RWPE2 (cell line): ENCODE measurements at places on chromosomes 2 and 18.

- no peak for DNase-seq
These were observed 70.0 kb upstream of the NPAS2 start for GRCh38 chr2:100749771-100750542.

DNA sequence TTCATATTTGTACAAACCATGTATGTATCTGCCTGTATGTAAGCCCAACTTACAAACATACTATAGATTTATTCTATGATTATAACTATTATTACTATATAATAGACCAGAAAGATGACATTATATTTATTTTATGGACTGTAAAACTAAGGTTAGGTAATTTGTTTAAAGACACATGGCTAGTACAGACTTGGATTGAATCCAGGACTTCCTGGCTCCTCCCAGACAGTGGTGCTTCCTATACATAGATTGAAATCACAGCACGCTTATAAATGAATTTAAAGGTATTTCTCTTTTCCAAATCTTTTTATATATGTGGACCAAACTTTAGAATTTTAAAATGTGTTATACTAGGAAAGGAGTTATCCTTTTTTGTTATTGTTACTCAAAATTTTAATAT lies 151.6 kb upstream of the MYO3B start:
- no peak for DNase-seq

- no peak for DNase-seq
These were observed 40.7 kb downstream of the MRPL44 start for GRCh38 chr2:223997938-223998337.

GRCh38 chr2:96163768-96164429 lies 18.7 kb upstream of the DUSP2 start:
- DNase-seq: peak; percentile 34

- no peak for DNase-seq
These were observed 6.5 kb downstream of the STARD6 start for GRCh38 chr18:54351186-54351585.

DNA sequence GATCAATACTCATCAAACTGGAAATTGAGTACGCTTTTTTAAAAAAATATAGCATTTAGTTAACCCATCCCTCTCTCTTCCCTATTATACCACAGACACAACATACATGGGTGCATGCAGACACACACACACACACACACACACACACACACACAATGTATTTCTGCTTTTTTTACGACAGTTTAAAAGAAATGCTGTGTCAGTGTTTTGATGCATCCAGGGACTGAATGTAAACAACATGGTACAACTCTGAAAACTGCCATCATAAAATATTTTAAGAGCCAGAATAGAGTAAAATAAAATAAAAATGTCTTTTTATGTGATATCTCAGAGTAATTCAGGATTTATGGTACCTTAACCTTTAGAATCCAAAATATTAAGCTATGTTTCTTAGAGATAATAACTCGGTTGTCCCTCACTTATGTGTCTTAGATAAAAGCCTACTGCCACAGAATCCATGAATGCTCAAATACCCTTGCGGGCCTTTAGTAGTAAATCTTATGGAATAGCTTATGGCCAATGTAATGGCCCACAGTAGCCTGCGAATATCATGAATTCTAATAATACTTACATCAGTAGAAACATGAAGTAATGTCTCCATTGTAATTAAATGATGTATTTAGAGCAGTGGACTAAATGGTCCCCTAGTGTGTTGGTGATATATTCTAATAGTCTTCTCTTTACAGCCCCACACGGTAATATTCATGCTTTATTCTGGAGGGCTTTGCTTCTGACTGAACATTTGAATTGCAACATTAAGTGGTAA lies 251.6 kb upstream of the FIGN start:
- DNase-seq: no peak

- peak; percentile 77 for DNase-seq
These were observed 22.2 kb upstream of the TMEM87B start for GRCh38 chr2:112032689-112033465.

GRCh38 chr2:231640241-231640640 lies 47.6 kb downstream of the TEX44 start:
- no peak for DNase-seq

DNA sequence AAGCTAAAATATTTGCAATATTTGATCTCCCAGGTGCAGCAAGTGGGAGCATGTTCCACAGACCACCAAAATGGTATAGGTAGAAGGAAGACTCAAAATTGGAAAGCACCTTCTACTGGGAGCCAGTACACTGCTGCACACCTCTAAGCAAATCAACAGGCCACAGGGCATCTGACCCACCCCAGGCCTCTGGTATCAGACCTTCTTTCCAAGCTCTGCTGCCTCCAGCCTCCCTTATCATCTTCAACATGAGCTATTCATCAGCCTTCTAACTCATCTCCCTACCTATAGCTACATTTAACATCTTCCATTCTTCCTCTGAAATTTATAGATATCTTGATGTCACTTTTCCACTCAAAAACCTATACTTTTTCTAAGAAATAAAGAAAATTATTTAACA lies 294.8 kb downstream of the ZEB2 start:
- no peak for DNase-seq

GRCh38 chr2:216546641-216547403 lies 48.2 kb downstream of the RPL37A start:
- no peak for DNase-seq

GRCh38 chr2:5250482-5250881 lies 441.7 kb upstream of the SOX11 start:
- no peak for DNase-seq

- DNase-seq: no peak
These were observed 1.1 kb downstream of the HNRNPLL start for GRCh38 chr2:38601463-38602135.

DNA sequence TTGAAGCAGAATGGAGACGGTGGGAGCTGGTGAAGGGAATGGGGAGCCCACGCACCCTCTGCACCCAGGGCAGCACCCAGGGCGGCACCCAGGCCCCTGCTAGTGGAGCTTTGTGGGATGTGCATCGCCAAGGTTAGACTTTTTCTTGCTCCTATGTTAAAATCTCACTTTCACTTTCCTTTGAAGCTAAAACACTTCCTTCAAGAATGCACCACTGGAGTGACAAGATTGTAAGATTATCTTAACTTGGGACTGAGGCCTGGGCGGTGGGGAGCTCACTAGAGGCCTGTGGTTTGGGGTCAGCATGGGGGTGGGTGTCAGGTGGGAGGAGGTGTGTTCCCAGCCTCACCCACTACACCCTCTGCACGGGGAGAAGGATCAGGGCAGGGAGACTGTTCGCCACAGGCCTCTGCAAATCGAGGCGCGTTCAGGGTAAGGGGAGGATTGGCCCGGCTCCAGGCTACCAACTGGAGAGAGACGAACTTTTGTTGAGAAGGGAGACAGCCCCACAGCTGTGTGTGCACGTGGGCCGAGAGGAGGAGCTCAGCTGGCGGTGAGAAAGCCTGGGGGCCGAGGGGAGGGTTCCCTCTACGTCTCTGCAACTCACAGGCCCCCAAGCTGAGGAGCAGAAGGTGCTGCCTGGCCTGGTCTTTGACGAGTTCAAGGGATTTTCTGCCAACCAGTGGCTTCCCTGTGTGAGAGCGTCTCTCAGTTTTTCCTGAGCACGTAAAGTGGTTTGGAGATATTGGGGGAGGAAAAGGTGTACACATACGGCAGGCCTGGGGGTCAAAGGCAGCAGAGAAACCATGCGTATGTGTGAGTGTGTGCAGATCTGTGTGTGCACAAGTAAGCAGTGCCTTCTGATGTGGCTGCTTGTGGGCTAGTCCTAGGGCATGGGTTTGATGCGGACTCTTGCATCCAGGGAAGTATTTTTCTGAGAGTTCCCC lies 147.7 kb downstream of the KLHL29 start:
- DNase-seq: no peak

- DNase-seq: no peak
These were observed 8.6 kb upstream of the C2orf42 start for GRCh38 chr2:70199320-70199864.

DNA sequence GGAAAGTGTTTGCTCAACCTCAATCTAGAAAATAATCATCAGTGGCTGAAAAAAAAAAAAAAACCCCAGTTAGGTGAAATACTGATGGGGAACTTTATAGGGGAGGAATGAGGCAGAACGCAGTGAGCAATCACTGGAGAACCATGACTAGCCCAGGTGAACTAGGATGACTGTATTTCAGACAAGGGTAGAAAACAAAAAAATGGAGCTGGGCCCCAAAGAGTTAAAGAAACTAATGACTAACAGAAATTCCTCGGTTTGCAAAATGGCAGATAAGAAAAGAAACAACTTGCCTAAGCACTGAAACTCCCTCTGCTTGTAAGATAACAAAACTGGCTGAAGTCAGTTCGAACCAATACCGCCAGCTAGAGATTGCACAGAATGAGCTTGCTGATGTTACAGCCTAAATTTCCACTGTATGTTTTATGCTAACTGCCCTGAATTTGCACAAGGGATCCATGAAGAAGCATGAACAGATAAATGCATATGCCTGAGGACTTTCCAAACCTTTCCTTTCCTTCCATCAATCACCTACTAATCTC lies 245.9 kb downstream of the METTL4 start:
- DNase-seq: no peak
